NCI-H774 (cell line): ENCODE measurements at places on chromosomes 3 and 15.

- no peak for DNase-seq
Observed at GRCh38 chr3:58899159-58899952, 150.5 kb downstream of the CFAP20DC start.

GRCh38 chr3:140189976-140190375 is 255.0 kb downstream of the CLSTN2 start:
- no peak for DNase-seq

DNA sequence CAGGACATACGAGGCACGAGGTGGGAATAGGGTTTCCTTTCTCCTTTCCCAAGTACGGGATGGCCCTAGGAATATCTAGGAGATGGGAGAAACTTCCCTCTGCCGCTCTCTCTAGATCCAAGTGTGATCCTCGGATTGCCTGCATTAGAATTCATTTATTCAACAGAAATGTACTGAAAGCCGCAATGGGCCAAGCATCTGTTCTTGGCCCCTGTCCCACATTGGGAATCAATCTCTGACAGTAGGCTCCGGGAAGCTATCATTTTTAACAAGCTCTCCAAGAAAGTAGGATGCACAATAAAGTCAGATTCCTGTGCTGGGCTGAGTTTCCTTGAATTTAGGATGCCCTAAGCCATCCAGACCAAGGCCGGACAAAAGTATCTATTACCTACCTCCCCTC is 37.2 kb upstream of the CA12 start:
- no peak for DNase-seq

- no peak for DNase-seq
Observed at GRCh38 chr3:108415661-108416060, 94.7 kb downstream of the MYH15 start.

DNA sequence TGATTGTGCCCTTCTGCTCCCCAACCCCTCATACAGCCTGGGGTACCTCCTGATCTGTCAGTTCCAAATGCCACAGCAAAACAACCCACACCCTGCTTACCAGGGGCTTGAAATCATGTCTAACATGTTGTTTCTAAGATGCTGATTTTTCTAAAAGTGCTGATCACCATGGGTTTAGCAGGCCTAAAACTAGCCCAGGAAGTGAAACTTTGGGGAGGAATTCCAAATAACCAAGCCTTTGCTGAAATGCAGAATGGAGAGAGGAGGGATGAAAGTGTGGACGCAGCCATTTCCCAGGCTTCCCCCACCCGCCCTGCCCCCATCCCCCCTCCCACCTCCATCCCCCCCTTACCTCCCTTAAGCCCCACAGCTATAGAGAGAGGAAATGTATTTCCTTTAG is 2.0 kb upstream of the HRH1 start:
- no peak for DNase-seq

GRCh38 chr3:64422192-64422591 is 196.9 kb upstream of the PRICKLE2 start:
- no peak for DNase-seq

- DNase-seq, result no peak
Observed at GRCh38 chr3:43036621-43037423, 57.7 kb downstream of the GASK1A start.

DNA sequence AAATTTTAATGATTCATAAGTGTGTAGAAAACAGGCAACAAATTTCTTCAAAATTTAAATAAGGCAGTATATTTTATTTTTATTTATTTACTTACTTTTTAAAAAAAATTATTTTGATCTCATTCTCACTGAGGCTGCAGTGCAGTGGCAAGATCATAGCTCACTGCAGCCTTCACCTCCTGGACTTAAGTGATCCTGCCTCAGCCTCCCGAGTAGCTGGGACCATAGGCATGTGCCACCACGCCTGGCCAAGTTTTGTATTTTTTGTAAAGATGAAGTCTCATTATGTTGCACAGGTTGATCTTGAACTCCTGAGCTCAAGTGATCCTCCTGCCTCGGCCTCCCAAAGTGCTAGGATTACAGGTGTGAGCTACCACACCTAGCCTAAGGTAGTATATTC is 61.2 kb upstream of the XRN1 start:
- no peak for DNase-seq

GRCh38 chr15:69132977-69133861 is 27.2 kb upstream of the GLCE start:
- DNase-seq, result no peak

- no peak for DNase-seq
Observed at GRCh38 chr3:73563896-73564582, 60.7 kb downstream of the PDZRN3 start.

GRCh38 chr3:5758699-5759098 is 571.2 kb downstream of the EDEM1 start:
- no peak for DNase-seq

GRCh38 chr3:182861348-182861747 is 68.0 kb downstream of the ATP11B start:
- no peak for DNase-seq

DNA sequence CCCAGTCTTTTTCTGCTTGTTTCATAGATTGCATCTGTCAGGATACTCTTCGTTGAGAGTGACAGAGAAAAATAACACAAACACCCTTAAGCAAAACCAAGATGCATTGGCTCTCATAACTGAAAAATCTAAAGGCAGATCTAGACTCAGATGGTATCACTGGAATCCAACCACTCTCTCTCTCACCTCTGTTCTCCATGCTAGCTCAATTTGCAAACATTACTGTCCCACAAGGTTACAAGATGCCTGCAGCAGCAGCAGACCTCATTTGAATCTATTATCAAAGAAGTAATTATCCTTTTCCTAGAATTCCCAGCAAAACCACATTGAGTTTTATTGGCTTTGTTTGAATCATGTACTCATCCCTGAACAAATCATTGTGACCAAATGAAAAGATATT is 19.1 kb upstream of the PCOLCE2 start:
- no peak for DNase-seq

- DNase-seq, result no peak
Observed at GRCh38 chr3:196736670-196737374, 2.8 kb upstream of the PAK2 start.

GRCh38 chr3:61381745-61382392 is 130.6 kb upstream of the FHIT start:
- DNase-seq, result no peak

DNA sequence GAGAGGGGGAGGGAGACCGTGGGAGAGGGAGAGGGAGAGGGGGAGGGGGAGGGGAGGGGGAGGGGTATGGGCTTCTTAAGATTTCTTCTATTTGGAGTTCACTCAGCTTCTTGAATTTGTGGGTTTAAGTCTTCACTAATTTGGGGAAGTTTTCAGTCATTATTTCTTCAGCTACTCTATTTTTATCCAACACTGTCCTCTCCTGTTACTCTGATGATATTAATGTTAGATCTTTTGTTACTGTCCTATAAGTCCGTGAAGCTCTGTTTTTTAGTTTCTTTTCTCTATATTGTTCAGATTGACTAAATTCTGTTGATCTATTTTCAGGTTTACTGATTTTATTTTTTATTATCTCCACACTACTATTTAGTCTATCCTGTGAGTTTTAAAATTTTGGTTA is 351.5 kb upstream of the TPM1 start:
- no peak for DNase-seq

DNA sequence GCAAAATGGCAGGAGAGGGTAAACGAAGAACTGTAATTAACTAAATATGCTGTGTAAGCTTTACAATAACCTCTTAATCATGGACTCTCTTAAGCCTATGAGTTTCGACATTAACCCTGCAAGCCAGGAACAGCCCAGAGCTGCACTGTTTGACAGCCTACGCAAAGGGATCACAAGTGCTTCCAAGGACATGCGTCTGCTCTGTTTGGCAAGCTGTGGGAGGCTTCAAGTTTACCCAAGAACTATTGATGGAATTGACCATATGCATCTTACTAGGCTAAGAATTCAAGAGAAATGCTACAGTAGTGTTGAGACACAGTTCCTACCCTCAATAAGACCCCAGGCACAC is 66.0 kb downstream of the PDZRN3 start:
- DNase-seq, result no peak

- DNase-seq, result peak; percentile 82
Observed at GRCh38 chr15:42736793-42737528, at the start of gene CDAN1. Gene CDAN1 (minus strand): TSS chr15:42737128. CDS start chr15:42737102, 26 bp downstream.

DNA sequence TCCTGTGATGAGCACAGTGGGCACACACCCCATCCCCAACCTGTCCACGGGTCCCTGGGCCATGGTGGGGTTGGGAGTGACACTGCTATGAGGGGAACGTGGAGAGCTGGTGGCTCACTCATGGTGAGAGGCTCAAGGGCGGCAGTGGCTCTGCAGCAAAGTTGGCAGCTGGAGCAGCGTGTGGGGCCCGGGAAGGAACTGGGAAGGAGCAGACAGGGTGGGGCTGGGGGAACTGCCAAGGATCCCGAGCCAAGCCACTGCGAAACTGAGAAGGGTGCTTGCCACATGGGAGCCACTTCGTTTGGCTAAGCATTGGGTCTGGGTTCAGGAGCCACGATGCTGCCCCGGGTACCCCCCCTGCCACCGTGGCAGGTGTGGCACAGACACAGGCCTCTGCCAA is 80.1 kb downstream of the SNRK start:
- no peak for DNase-seq
